ENCODE measurements at places on chromosomes 7 and 10. TPM values are rescaled to one million over a fixed set of nuclear protein-coding genes. Genes with fewer than 3 reads are reported as not detected.
A peak's percentile ranks its signal among the peaks of the same experiment; 100 is the strongest.

The SMKR1 gene
- not detected for polyA plus RNA-seq

The TDRD1 gene
- polyA plus RNA-seq: 0.29 TPM

The EBF3 gene
- polyA plus RNA-seq: 79.2 TPM

The SORCS3 gene
- polyA plus RNA-seq: 0.09 TPM

The KLLN gene
- 0.29 TPM for polyA plus RNA-seq

The PLA2G12B gene
- 1.1 TPM for polyA plus RNA-seq

The KIF5B gene
- 144 TPM for polyA plus RNA-seq

The SLC39A12 gene
- polyA plus RNA-seq: not detected

DNA sequence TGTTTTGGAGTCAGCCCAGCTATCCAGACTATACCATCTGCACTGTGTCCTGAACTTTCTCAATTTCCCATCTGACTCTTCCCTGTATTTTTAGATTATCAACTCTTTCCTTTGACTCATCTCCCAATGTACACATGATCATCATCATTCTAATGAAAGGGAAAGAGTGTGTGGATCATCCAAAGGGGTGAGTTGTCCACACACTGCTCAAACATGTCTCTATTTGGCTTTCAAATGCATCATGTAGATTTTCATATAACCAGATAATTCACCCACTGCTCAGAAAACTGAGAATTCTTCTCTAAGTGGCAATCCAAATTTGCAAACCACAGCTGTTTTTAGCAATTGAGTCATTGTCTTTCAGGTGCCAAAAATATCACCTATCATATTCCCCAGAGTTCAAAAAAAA, 190.2 kb upstream of the HPS1 start:
- peak; percentile 35 for DNase-seq

DNA sequence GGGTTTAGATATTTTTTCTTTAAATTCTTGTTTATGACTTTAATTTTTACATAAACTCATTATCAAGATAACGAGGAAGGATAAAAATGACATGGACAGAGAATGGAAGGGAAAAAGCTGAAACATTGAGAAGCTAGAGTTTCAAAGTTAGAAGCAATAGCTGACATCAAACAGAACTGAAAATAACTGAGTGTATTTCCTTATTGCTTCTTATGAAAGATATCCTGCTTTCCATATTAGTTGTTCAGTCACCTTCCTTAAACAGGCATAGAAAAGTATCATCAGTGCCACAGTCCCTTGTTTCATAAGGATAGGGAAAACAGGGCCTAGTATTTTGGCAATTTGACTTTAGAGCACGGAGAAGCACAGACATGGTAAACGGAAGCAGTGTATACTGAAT, 460.5 kb upstream of the GHITM start:
- no peak for DNase-seq

- DNase-seq: peak; percentile 70
Measured at GRCh38 chr7:87600130-87601124, at the start of gene ABCB1. Gene ABCB1, minus strand, starts transcription at chr7:87600884. Its CDS starts 700 bp downstream, at chr7:87600184.

DNA sequence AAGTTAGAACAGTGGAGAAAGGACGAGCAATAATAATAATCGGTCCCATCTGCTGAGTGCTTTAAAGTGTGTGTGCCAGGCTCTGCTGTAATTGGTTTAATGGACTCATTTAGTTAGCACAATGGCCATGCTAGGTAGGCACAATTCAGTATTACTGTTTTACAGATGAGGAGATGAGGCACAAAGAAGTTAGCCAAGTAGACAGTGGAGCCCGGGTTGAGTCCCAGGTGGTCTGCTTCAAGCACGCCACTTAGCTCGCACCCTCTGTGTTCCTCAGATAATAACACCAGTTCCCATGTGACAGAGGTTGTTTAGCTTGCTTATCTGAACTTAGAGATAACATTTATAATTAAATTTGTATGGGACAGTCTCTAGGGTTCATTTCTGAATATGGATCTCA, 101.6 kb upstream of the GJD4 start:
- no peak for DNase-seq

DNA sequence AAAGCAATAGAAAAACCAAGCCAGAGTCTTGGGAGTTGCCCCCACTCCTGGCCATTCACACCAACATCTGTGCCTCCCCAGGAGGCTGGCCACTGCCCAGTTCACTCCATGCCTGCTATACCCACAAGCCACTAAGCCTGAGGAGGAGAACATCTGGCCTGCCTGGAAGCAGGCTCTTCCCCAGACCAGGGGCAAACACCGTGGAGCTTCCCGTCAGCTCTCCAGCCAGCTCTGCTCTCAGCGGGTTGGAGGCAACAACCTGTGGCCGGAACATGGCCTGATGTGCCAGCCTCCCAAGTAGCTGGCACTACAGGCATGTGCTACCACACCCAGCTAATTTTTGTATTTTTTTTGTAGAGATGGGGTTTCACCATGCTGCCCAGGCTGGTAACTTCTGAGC, 9.1 kb upstream of the PTPRN2 start:
- no peak for DNase-seq

DNA sequence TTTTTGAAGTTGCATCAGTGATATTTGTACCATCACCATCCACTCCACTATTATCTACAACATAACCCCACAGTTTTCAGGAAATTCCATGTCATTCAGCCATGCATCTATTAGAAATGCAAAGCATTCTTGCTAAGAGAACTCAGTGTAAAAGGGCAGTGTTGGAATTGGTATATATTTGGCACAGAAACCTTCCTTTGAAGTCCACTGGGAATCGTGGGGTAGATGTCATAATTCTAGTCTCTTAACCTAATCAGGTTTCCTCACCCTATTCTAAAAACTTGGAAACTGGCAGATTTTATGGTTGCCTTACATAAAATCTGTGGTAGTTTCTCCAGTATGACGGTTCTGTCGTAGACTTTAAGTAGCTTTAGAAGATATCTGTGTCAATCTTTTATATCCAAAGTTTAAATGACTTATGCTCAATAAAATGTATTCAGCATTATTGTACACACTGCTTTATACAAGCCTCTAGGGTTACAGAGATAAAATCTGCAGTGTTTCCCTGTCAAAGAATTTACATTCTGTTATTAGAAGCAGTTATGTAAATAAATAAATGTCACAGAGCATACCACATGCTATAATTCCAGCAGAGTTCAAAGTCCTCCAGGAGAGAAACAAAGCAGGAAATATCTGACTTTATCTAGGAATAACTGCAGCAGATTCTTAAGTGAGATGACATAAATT, 704.4 kb upstream of the CELF2 start:
- no peak for DNase-seq

- no peak for DNase-seq
Measured at GRCh38 chr10:21531164-21531563, 2.9 kb upstream of the MLLT10 start.

GRCh38 chr10:129792864-129793263, 171.2 kb downstream of the EBF3 start:
- no peak for DNase-seq

GRCh38 chr7:50182759-50183158, 89.7 kb upstream of the ZPBP start:
- DNase-seq: peak; percentile 59

DNA sequence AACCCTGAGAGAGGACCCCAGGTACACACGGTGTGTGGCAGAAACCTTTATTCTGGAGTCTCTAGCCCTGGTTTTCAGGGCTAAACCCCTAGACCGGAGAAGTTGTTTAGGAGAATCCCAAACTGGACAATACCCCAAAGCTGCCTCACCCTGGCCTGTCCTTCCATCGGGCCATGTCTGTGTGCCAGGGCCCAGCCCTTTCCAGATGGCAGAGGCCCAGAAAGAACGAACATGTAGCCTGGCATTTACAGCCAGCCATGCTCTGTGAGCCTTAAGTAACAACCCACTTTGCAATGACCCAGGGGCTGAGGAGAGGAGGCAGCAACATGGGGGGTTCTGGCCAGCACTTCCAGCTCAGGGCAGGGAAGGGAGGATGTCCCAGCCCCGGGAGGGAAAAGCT, 142.1 kb downstream of the NEURL1 start:
- DNase-seq: no peak

DNA sequence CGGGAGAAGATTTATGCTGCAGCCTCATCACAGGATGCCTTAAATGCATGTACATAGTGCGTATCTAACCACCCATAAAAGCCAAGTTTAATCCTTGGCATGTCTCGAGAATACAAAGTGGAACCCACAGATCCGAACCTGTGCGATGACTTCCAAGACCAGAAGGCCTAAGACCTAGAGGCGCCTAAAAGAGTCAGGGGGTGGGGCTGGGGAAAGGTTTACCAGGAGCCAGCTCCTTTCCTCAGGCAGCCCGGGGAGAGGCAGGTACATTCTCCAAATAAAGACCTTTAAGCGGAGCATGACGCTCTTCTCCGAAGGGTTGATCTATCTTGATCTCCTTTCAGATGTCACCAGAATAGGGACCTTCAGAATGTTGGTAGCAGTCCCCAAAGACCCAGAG, 9.7 kb downstream of the SP8 start:
- DNase-seq: no peak

DNA sequence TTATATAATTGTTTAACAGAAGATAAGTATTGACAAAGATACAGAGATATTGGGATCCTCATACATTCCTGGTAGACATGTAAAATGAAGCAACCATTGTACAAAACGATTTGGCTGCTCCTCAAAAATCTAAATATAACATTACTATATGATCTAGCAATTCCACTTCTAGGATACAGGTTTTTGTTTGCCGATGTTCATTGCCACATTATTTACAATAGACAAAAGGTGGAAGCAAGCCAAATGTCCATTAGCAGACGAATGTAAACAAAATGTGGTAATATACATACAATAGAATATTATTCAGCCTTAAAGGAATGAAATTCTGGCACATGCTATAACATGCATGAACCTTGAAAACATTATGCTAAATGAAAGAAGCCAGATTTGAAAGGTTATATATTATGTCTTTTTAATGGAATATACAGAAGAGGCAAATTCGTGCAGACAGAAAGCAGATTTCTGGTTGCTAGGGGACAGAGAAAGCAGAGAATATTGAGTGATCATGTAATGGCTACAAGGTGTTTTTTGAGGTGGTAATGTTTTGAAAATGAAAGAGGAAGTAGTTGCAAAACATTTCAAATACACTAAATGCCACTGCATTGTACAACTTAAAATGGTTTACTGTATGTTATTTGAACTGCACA, 44.9 kb downstream of the POLR1F start:
- DNase-seq: peak; percentile 37

- no peak for DNase-seq
Measured at GRCh38 chr7:1610013-1610677, 40.3 kb upstream of the PSMG3 start.

DNA sequence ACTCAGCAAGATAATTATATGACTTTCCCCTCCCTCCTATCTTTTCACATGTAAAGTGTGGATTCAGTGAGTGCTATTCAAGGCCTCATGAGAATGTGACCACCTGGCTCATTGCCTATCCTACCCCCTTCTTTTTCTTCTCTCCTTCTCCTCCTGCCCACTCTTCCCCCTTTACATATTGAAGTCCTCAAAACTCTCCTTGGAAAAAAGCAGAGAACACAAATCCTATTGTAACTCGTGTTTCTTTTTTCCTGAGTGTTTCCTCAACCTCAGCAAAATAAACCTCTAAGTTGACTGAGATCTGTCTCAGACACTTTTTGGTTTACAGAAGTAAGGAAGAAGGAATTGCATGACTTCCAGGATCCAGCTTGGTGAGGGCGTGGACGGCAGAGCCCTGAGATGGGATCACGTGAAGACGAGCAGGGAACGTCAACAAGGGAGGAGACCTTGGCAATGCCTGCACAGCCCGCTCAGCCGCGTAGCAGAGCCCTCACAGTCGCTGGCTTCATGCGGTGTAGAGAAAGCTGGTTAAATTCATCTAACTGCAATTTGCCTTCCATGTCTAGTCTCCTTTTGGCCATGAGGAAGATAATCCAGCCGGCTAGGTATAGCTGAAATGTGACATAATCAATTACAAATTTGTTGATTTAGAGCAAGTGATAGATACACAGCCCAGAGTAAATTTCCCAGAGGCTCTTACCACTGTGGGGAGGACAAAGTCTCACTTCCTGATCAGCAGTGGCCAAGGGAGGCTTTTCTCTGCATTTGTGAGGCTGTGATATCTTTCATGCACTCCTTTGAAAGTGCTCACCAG, 75.7 kb downstream of the LYZL2 start:
- DNase-seq: peak; percentile 80

GRCh38 chr10:63468947-63469346, 3.2 kb upstream of the JMJD1C start:
- no peak for DNase-seq

- DNase-seq: no peak
Measured at GRCh38 chr7:30984359-30985107, 20.8 kb downstream of the GHRHR start.

GRCh38 chr10:44564790-44565189, 179.9 kb upstream of the CXCL12 start:
- DNase-seq: peak; percentile 45

GRCh38 chr7:130878785-130879184, 144.8 kb upstream of the KLF14 start:
- DNase-seq: no peak

Data from muscle of leg (tissue), 16 donors.